ENCODE measurements at places on chromosomes 12 and 14.

DNA sequence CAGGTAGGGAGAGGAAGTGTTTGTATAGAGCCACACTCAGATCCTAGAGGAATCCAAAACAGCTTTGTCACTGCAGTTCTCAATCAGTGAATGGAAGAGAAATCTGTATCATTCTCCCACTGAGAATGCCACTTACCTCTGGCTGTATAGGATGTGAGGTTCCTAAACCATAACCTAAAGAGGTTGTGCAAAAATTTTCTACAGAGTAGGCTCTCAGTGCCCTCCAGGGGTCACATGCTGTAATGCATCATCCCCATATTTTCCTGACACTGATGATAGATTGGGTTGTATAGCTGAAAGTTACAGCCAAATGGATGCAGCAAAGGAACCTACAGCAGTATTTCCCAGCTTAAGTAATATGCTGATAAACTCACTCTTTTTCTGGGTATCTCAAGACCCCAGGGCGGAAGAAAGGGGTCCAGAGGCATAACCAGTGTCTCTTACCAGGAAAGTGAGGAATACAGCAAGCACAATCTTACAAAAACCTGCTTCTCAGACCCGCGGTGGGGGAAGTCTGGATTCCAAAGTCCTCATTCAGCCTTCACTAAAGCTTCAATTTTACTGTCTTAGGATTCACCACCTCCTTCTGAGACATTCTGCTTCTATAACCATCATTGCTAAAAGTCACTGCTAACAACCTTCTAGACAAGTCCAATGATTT lies 3.8 kb downstream of the BCDIN3D start:
- DNase-seq = peak; percentile 74

- no peak for DNase-seq
Observed at GRCh38 chr14:34680806-34681479, 33.5 kb downstream of the CFL2 start.

GRCh38 chr12:86903159-86903558 lies 647.0 kb upstream of the MGAT4C start:
- no peak for DNase-seq

DNA sequence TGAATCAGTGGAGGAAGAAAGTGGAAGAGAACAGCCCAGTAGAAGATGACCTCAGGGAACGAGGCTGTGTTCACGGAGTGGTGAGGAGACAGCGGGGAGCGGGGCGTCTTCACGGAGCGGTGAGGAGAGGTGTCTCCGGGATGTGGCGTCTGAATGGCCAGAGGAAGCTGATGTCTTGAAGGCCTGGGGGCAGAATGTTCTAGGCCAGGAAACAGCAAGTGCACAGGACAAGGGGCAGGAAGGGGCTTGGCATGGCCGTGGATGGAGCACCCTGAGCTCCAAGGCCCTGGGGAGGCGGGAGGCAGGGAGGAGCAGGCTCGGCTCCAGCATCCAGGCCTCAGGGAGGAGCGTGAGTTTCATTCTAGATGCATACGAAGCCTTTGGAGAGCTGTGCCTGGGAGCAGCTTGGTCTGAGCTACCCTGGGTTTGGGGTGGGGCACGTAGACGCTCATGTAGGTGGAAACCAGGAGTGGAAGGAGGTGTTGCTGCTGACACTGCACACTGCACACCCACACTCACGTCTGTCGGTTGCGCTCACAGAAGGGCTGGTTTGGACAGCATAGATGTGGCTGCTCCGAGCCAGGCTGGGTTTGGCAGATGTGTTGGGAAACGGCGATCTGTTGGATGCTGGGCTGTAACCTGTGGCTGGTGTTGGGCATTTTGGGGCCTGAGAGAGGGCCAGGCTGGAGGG lies 131.6 kb downstream of the ADGRD1 start:
- DNase-seq = no peak

DNA sequence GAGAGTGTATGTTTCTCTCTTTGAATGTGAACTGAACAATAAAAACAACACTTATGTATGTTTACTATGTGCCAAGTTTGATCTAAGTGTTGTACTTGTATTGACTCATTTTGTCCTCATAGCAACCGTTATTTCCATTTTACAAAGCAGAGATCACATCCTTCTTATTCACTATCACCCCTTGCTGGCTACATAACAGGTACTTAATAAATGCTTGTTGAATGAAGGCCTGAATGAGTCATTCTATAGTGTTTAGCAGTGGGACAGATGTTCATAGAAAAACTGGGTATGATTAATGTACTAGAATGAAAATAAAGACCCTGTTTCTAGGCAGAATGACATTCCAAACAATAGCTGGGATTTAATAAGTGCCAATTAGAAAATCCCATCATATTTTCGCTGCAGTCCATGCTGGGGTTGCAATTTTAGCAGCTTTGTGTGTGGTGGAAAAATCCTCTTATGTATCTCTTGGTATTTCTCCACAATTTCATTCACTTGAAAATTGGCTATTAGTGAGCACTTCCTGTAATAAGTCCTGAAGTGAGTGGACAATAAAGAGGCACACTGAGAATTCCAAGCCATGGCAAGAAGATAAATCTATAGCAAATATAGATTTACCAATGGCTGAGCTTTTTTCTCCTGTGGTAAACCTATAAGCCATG lies 86.0 kb downstream of the FAR2 start:
- no peak for DNase-seq

- DNase-seq = no peak
Observed at GRCh38 chr14:73025544-73025943, 1.4 kb downstream of the ZFYVE1 start.

DNA sequence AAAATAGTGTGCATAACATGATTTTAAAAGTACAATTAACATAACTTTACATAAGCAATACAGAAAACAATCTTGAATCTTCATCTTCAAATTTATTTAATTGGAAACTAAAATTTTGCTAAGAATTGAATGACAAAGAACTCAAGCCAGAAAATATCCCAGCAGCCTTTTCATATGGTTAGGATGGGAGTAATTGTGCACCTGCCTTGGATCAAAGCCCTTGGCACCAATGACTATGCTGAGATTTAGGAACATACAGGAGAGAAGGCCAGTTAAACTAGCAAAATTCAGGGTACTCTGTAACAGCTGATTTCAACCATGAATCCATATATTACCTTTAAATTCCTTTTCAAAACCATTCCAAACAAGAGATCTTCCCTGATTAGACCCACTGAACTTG lies 5.8 kb downstream of the KERA start:
- no peak for DNase-seq

DNA sequence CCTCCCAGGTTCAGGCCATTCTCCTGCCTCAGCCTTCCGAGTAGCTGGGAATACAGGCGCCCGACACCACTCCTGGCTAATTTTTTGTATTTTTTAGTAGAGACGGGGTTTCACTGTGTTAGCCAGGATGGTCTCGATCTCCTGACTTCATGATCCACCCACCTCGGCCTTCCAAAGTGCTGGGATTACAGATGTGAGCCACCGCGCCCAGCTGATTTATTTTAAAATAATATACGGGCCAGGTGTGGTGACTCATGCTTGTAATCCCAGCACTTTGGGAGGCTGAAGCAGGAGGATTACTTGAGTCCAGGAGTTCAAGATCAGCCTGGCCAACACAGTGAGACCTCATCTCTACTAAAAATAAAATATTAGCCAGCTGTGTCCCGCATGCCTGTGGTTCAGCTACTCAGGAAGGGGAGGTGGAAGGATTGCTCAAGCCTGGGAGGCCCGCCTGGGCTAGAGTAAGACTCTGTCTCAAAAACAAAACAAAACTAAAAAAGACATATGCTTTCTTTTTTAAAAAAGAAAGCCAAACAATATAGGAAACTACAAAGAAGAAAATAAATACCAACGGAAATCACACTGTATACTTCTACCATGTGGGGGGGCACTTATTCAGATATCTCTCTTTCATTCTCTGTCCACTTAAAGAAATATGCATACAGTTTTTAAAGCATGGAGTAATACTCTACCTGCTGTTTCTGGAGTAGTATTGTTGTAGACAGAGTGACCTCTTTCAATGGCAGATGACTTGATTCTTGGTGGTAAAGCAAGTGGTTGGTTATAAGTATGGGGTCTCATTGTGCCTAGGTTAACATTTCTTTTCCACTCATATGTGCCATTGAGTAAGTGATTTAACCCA lies 930 bp upstream of the MIA2 start:
- DNase-seq = peak; percentile 48

GRCh38 chr14:40417777-40418401 lies 985.7 kb upstream of the FBXO33 start:
- peak; percentile 8 for DNase-seq

DNA sequence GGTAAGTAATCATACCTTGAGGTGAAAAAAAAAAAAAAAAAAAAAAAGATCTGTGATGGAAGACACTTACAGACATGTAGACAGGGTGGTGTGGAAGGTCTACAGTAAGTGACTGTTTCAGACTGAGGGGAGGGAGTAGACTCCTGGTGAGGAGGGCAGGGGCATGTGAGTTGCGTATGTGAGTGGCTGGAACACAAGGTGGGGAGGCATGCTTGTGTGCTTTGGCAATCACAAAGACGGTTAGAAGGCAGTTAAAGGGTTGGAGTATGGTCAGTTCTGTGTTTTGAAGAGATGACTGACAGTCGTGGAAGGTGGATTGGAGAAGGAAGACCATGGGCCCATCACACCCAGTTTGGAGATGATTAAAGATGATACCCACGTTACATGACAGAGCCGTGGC lies 65.2 kb downstream of the ETV6 start:
- no peak for DNase-seq

DNA sequence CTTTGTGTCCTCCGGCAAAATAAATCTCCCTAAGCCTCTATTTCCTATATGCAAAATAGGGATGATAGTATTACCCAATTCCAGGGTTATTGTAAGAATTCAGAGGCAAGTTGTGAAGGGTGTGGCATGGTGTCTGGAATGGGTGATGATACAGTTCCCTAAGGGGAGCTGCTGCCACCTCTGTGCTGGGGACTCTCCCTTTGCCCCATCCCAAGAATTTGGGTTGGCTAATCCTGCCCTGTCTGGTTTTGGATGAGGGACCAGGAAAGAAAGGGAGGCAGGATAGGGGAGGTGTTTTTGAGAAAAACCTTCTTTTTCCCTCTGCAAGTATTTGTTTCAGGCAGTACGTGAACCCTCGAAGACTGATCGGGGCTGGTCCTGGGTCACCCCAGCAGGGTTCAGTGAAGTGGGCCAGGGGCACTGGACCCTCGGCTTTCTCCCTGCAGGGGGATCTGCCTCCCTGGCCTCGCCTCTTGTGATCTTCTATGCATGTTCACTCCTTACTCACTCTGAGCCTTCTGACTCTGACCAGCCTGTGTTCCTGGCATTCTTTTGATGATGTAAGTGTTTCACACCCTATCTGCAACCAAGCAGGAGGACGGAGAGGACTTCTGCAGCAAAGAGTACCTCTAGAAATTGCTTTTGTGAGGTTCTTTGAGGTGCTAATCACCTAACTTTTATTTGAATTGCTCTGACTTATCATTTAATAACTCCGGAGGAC lies 60.8 kb downstream of the RASSF3 start:
- DNase-seq = no peak

- peak; percentile 16 for DNase-seq
Observed at GRCh38 chr12:45762185-45763110, 32.9 kb downstream of the ARID2 start.

DNA sequence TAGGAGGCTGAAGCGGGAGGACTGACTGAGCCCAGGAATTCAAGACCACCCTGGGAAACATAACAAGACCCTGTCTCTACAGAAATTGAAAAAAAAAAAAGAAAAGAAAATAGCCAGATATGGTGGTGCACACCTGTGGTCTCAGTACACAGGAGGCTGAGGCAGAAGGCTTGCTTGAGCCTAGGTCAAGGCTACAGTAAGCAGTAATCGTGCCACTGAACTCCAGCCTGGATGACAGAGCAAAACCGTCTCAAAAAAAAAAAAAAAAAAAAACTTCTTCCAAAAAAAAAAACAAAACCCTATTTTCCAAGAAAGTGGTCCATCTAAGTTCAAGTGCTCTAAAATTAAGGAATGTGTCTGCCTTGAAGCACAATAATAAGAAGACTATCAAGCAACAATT lies 19.8 kb downstream of the SNX6 start:
- no peak for DNase-seq

- no peak for DNase-seq
Observed at GRCh38 chr12:104793285-104793684, 164.8 kb downstream of the SLC41A2 start.

DNA sequence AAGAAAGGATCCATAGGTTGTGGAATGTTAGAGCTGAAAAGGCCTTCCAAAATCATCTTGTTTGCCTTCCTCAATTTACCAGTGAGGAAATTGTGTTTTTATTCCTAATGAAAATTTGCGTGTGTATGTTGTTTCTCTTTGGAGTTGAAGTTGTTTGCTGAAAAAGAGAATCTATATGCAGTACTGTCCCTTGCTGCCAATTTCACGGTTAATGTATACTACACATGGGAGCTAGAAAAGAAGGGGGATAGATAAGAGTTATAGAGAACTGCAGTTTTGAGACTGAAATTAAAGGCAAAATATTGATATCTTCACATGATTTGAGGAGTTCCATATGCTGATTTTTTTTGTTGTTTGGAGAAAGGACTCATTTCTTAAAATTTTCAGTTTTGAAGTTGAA lies 62.0 kb upstream of the LRTM2 start:
- no peak for DNase-seq

- DNase-seq = peak; percentile 90
Observed at GRCh38 chr12:6534945-6535696, 804 bp downstream of the GAPDH start.

DNA sequence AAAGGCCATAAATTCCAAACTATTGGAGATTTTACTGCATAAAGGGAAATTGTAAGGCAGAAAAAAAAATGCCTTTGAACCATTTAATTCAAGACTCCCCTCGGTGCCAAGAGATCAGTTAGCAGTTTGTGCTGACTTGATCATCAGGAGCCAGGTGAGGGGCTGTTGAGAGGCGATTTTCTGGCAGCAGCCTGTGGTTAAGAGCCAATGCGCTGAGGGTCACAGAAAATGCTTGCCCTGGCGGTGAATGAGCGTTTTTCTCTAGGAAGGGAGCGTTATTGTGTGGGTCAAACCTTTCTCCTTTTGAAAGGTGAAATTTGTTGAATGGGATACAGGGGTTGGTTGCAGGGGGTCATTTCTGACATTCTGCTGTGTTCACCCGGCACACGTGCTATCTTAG lies 4.7 kb downstream of the SRRM4 start:
- DNase-seq = no peak

DNA sequence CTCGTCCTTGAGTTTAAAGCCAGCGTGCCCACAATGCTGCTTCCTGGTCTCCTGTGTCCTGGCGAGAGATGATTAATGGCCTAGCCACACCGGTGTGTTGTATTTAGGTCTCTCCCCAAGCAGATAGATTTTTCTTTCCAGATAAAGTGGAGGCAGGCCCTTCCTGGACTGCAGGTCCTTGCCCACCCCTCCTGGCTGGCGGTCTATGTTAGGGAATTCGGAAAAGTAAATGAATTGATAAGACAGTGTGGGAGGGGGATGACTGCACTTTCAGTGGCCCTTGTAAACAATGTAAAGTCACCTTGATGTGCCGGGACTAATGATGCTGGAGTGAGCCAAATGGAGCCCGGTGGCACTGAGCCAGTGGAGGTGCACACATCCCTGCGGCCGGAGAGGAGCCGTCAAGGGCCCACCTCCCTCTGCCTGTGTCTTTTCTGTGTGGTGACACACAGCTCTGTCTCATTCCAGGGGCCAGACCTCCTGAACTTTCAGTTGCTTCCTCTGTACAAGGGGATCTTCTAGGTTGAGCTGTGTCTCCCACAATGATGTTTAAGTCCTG lies 70.6 kb upstream of the ESRRB start:
- no peak for DNase-seq
